A172 (cell line): ENCODE measurements at places on chromosomes 13 and 19.

DNA sequence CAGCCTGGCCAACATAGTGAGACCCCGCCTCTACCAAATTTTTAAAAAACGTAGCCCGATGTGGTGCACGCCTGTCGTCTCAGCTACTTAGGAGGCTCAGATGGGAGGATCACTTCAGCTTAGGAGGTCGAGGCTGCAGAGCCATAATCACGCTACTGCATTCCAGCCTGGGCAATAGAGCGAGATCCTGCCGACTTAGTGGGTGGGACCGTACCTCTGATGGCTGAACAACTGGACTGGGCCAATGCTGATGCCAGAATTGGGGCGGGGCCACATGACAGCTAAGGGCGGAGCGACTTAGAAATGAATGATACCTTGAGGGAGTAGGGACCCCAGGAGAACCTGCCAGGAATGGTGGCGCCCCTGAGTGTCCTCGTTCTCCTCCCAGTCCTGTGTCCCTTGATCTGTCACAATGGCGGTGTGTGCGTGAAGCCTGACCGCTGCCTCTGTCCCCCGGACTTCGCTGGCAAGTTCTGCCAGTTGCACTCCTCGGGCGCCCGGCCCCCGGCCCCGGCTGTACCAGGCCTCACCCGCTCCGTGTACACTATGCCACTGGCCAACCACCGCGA, 3.6 kb downstream of the LTBP4 start:
- DNase-seq = no peak

GRCh38 chr19:52527956-52528351, 486 bp downstream of the ZNF808 start:
- no peak for DNase-seq

GRCh38 chr13:41917641-41918040, 43.3 kb downstream of the VWA8 start:
- no peak for DNase-seq

GRCh38 chr13:111344471-111345191, 24.2 kb downstream of the TEX29 start:
- no peak for DNase-seq

GRCh38 chr19:40719414-40719894, 2.5 kb downstream of the ITPKC start:
- DNase-seq = no peak

- DNase-seq = peak; percentile 74
Observed at GRCh38 chr13:53010374-53011105, 18.1 kb upstream of the OLFM4 start.

GRCh38 chr19:6711605-6712004, 8.8 kb downstream of the C3 start:
- no peak for DNase-seq

GRCh38 chr13:33686772-33687480, 131.0 kb upstream of the RFC3 start:
- DNase-seq = no peak

GRCh38 chr19:12939975-12940423, 1.6 kb downstream of the CALR start:
- DNase-seq = no peak

- DNase-seq = peak; percentile 6
Observed at GRCh38 chr13:107422421-107422820, 792.9 kb downstream of the LIG4 start.

DNA sequence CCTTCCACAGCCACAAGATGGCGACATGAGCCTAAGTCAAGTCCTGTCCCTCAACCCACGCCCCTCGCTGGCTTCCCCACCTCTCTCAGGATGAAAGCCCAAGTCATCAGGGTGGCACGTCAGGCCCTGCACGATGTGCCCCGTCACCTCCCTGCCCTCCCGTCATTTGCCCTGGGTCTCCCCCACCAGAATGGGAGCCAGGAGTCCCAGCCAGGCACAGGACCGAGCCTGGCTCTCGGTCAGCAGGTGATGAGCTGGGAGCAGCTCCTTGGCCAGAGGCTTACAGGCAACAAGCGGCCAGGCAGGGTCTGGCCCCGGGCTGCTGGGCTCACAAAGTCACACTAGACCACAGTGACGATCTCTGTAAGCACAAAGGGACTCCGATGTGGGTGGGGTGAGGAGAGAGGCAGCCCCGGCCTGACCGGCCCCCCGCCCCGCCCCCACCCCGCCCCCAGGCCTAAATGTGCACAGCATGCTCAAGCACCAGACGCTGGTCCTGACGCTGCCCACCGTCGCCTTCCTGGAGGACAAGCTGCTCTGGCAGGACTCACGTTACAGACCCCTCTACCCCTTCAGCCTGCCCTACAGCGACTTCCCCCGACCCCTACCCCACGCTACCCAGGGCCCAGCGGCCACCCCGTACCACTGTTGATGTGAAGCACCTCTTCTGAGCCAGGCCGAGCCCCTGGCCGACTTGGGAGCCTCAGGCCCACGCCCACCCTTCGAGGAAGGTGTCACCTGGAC, 7.3 kb downstream of the MRPL4 start:
- DNase-seq = peak; percentile 79

DNA sequence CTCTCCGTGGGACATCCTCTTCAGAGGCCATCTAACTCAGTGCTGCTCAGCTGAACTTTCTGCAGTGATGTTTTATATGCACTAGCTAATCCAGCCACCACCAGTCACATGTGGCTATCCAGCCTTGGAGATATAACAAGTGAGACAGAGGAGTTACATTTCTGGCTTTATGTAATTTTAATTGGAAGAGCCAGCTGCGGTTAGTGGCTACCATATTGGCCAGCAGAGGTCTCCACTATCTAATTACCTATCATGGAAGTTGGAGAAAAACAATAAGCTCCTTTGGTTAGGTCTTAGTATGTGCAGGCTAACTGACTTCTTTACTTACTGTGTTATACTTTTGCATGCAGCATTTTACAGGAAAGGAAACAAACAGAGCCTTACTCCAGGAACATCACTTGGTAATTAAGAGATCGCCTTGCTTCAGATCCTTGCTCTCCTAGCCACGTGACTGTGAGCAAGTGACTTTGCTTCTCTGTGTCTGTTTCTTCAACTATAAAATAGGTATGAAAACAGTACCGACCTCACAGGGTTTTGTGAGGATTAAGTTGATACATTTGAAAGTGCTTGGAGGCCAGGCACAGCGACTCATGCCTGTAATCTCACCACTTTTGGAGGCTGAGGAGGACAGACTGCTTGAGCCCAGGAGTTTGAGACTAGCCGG, 1.6 kb upstream of the KLK10 start:
- DNase-seq = peak; percentile 45

- no peak for DNase-seq
Observed at GRCh38 chr13:77470986-77471385, 64.5 kb upstream of the SCEL start.

- DNase-seq = peak; percentile 18
Observed at GRCh38 chr13:113297370-113298042, 467 bp downstream of the LAMP1 start.

- DNase-seq = no peak
Observed at GRCh38 chr13:111610081-111610480, 289.6 kb downstream of the TEX29 start.

DNA sequence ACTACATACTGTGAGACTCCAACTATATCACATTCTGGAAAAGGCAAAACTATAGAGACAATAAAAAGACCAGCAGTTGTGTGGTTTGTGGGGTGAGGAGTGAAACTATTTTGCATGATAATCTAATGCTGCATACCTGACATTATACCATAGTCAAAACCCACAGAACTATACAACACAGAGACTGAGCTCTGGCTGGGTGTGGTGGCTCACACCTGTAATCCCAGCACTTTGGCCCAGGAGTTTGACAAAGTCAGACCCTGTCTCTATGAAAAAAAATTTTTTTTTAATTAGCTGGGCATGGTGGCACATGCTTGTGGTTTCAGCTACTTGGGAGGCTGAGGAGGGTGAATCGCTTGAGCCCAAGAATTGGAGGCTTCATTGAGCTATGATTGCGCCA, 11.9 kb downstream of the ZNF541 start:
- no peak for DNase-seq

GRCh38 chr13:43139211-43139610, 115.8 kb downstream of the DNAJC15 start:
- no peak for DNase-seq

- DNase-seq = peak; percentile 35
Observed at GRCh38 chr13:49314344-49314882, 66.7 kb downstream of the CDADC1 start.

GRCh38 chr19:34075661-34076091, 96.6 kb upstream of the LSM14A start:
- peak; percentile 8 for DNase-seq

DNA sequence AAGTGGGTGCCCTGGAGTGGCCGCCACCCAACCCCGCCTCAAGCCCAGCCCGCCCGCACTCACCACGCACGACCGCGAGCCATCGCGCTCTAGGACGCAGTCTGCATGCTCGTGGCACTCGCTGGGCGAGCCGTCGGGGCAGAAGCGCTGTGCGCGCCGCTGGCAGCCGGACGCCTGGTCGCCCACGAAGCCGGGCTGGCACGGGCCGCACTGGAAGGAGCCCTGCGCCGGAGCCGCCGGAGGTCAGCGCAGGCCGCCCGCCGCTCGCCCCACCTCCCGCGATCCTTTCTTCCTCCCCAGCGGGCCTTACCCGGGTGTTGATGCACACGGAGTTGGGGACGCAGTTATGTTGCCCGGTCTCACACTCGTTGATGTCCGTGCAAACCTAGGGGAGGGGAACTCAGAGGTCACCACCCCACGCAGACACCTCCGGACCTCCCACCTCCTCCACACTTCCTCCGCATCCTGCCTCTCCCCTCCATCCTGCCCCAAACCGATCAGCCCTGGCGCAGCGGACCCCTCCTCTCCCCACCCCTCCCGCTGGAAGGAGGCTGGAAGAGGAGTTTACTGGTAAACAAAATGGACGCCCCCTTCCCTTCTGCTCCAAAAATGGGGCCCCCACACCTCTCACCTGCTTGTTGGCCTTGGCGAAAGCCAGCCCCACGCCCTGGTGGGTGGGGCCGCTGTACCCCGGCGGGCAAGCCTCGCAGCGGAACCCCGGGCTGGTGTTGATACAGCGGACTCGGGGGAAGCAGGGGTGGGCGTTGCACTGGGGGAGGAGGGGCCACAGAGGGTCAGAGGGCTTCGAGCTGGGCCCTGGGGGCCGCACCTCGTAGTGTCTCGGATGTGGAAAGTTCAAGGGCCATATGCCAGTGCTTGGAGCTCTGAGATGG, 2.3 kb downstream of the COMP start:
- no peak for DNase-seq

GRCh38 chr13:24892829-24893228, 128.9 kb downstream of the RNF17 start:
- DNase-seq = peak; percentile 10

- no peak for DNase-seq
Observed at GRCh38 chr19:13985771-13986347, 20.3 kb downstream of the RFX1 start.

- no peak for DNase-seq
Observed at GRCh38 chr19:42229301-42229854, 9.3 kb downstream of the ZNF526 start.

- DNase-seq = no peak
Observed at GRCh38 chr19:58096884-58097283, 1.1 kb downstream of the ZSCAN18 start.

DNA sequence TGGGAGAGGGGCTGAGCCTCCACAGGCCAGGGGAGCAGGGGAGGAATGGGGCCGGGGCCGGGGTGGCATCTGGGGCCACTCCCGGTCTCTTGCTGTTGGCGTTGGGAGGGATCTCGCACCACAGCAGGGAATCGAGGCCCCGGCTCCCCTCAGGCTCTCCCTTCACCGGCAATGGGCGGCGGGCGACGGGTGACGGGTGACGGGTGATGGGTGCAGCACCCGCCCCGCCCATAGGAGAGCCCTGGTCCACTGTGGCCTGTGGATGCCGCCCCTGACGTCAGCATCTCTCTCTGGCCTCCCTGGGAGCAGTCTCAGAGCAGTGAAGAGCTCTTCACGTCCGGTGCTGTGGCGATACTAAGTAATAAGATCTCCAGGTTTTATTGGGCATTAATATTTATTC, 133.6 kb downstream of the KDM4B start:
- DNase-seq = no peak

DNA sequence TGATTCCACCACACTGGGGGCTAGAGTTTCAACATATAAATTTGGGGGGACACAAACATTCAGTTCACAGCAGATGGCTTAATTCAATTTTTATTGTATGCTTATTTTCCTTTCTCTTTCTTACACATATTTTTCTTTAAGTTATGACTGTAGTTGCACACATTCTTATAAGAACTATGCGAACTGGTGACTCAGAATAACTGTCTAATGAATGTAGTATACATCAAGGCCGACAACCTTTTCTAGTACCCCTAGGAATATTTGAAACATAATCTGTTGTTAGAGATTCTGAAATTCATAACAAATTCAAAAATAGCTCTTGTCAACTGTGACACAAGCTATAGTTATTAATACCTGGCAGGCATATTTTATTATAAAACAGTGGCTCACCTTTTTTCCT, 695.6 kb downstream of the PCDH9 start:
- DNase-seq = no peak

DNA sequence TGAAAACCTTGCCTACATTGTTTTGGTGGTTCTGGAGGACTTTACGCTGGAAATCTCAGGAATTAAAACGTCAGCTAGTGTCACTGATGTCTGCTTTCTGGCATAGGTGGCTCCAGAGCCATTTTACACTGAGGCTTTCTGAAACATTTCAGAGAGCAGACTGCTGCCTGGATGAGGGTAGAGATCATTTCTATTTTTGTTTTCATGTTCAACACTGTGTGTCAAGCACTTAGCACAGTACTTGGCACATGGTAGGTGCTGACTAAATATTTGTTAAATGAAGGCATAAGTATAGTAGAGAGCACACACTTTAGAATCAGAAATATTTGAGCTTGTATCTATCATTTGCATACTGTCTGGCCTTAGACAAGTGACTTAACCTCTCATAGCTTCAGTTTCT, 59.1 kb upstream of the FRY start:
- no peak for DNase-seq

GRCh38 chr19:32174386-32175113, 170.9 kb upstream of the ZNF507 start:
- DNase-seq = no peak

GRCh38 chr13:20521364-20522115, 4.1 kb downstream of the CRYL1 start:
- DNase-seq = no peak

DNA sequence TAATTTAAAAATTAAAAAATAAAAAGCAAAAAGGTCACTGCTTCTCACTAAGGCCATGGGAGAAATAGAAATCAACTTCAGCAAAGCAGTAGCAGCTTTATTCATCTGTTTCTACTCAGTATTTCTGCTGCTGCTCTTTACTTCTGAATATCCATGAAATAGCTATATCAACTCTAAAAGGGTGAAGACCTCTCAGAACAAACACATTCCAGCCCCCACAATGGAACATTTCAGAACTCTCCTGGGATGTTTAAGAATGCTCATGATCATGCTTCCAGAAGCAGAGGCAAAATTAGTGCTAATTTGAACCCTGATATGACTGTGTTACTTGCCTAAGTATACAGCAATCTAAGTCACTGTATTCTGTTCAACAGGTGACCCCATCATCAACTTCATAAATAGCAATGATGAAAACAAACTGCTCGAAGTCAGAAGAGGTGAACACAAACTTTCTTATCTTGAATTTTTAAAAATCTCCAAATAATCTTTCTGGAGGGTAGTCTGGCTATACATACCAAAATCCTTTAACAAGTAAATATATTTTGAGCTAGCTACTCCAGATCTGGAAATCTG, 29.6 kb upstream of the DOCK9 start:
- DNase-seq = no peak

- no peak for DNase-seq
Observed at GRCh38 chr19:17457616-17458015, 3.1 kb downstream of the NXNL1 start.
